Stimulated activated CD4-positive, alpha-beta T cell treated with anti-CD3 and anti-CD28 coated beads, Interleukin-2, amount 100 ng/mL, for 4 hours (primary cell): ENCODE measurements at places on chromosomes 4 and X.

DNA sequence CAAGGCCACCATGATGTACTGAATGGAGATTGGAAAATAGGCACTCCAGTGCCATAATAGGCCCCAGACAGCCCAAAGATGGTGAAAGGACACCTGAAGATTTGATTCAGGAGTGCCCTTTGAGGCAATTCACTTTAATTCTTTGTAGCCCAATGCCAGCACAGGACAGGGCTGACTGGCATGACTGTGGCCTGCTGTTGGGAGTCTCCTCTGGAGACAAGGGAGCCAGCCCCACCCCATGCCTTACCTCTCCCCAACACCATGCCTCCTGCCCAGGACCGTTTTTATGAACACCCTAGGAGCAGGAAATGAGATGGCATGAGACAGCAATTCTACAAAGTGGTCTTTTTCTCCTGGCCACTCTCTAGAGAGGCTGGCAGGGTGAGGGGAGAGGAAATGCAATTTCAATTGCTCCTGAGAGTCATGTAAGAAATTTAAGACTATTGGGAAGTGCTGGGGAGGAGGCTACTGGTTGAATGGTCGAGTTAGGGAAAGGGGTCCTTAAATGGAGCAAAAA is 94.2 kb upstream of the MAMLD1 start:
- no peak for DNase-seq

GRCh38 chr4:141389649-141390048 is 169.0 kb downstream of the ZNF330 start:
- DNase-seq: no peak

GRCh38 chr4:119731778-119732177 is 103.2 kb upstream of the PDE5A start:
- DNase-seq: no peak

DNA sequence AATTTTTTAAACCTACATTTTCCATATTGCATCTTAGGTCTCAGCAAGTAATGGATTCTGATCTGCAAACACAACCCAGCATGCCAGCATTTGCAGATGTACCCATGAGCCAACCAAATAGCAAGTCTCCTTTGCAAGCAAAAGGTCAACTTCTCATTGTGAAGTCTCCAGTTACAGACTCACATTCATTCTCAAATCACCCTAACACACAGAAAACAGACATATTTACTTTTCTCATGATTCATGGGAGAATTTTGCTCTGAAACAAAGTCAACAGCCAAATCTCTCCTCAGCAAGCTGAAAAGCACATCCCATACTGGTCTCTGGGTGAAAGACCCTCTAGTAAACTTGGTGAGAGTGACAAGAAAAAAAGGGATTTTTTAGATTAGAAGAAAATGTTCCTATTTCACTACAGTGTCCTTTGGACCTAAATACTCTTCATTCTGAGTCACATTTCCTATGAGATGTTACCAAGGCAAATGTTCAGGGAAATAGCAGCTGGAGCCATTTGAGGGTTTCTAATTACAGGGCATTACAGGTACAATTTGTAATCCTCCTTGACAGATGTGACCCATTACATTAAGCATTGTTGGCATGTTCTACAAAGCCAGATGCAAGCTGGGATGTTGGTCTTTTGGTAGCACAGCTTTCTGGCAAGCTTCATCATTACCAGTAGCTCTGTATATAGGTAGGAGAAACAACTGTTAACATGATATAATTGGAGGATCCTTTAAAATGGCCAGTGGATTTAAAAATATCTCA is 383.3 kb downstream of the SMARCA1 start:
- DNase-seq: no peak

GRCh38 chr4:13546941-13547484 is 2.7 kb upstream of the NKX3-2 start:
- DNase-seq: no peak

GRCh38 chr4:2266821-2267220 is 4.9 kb upstream of the MXD4 start:
- DNase-seq: no peak

DNA sequence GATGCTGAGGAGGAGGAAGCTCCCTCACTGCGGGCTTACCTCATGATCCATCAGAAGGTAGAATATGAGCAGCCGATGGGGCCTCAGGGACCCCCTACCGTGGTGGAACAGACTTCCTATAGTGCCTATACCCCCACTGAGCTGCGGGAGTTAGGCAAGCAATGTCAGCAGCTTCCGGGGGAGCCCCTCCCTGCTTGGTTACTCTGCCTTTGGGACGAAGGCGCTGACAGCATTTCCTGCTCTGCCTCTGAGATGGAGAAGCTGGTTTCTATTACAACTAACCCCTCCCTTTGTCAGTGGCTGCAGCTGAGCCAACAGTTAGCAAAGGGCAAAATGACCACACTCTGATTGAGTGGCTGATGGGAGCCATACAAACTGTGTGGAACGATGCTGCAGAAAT is 430.7 kb downstream of the IDS start:
- DNase-seq: no peak

DNA sequence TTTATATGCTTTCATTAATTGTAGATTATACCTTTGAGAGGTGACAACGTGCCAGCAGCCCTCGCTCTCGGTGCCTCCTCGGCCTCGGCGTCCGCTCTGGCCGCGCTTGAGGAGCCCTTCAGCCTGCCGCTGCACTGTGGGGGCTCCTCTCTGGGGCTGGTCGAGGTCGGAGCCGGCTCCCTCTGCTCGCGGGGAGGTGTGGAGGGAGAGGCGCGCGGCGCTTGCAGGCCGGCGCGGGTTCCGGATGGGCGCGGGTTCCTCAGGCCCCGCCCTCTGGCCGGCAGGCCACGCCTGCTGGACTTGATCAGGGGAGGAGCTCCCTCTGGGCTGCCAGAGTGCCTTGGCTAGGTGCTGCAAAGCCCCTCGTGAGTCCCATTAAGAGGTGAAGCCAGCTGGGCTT is 321.1 kb upstream of the PCDH18 start:
- no peak for DNase-seq

DNA sequence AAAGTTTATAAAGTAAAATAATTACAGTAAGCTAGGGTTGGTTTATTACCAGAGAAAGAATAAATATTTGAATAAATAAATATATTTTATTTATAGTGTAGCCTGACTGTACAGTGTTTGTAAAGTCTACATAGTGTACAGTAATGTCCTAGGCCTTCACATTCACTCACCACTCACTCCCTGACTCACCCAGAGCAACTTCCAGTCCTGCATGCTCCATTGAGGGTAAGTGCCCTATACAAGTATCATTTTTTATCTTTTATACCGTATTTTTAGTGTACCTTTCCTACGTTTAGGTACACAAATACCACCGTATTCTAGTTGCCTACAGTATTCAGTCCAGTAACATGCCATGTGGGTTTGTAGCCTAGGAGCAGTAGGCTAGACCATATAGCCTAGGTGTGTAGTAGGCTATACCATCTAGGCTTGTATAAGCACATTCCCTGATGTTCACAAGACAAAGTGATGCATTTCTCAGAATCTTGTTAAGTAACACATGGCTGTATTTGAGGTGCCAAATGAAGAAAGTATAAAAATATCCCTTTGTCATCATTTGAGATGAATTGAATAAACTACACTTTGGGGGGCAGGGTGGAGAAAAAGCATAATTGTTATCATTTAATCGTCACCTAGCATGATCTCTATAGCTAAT is 14.7 kb upstream of the KLHL8 start:
- DNase-seq: no peak

DNA sequence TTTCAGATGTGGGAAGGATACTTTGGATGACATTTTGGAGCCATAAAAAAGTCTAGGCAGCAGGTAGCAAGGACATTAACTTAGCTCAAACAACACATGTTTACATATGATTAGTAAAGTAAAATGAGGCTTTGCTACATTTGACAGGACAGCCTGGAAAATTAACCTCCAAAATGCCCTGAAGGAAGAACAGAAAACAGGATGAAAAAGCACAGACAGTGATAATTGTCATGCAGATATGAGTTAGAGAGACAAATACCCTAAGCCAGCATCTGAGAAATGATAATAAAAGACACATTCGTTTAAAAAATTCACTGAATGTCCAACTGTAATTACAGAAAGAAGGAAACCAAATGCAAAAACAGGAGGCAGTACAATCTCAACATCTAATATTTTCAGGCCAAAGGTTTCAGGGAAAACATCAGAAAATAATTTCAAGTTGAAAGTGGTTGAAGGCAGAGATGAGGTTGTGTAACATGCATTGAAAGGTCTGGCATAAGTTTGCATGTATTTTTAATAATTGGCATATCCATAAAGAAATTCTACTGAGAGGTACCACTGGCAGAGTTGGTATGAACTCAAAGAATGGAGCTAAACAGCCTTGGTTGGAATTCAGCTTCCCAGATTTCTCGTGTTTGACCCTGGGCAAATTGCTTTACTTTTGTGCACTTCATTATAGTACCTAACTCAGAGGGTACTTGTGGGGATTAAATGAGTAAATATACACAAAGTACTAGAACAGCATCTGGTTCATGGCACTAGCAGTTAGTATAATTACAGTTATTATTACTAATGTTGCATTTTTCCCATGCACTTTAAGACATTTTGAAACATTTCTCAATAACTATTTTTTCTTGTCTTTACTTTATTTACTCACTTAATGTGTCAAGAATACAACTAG is 54.4 kb upstream of the MAP9 start:
- DNase-seq: no peak

DNA sequence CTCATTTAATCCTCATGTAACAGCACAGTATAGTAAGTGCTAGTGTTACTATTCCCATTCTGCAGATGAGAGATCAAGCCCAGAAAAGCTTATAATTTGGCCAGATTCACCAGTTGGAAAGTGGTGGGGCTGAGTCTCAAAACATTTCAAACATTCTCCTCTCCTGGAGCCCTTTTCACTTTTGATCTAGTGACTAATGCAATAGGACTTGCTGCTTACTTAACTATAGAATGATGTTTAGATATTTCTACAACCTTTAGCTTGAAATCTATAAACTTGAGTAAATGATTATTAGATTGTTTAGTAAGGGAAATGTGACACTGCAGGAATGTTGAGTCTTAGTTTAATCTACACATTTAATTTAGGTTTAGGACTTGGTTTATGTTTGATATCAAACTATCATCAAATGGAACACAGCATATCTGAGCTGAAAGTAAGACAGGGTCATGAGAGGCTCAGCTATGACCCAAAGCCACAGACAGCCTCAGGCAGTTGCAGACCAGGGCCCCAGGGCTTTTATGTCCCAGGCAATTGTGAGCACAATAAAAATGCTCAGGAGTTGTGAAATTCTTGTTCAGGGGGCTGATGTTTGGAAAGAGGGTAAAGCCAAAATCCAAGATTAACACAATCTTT is 199.5 kb upstream of the HS3ST1 start:
- DNase-seq: no peak

GRCh38 chr4:153458969-153459368 is 7.2 kb upstream of the TMEM131L start:
- DNase-seq: no peak

DNA sequence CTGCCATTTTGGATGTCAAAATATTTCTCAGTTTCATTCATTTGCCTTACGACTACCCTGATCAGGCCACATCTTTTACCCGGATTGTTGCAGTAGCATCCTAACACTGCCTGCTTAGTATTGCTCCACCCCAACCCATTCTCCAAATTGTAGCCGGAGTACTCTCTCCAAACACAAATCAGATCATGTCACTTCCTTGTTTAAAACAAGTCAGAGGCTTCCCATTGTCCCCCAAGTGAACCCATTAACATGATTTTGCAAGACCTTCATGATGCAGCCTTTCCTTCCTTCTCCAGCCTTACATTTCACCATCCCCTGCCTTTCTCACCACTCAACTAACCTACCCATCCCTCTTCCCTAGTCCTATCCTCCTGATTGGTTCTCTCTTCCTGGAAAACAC is 53.1 kb downstream of the FANCB start:
- DNase-seq: no peak

GRCh38 chrX:23341452-23341851 is 6.8 kb downstream of the PTCHD1 start:
- DNase-seq: no peak

- DNase-seq: no peak
Observed at GRCh38 chr4:4689694-4690440, 148.0 kb upstream of the STX18 start.

DNA sequence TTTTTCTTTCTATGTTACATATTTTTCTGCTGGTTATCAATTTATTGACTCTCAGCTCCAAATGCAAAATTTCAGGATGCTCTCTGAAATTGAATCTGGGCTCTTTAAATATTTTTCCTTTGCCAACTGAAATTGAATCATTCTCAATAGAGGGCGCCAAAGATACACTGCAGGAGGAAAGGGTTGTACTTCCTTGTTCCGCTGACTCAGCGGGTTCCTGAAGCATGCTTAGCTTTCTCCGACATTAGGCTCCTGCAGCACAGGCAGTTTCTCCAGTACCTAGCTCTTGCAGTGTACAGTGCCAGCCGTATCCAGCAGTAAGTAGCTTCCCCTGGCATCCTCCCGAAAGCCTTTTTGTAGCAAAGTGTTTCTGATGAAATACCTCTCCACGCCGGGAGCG is 28.8 kb upstream of the CFAP47 start:
- DNase-seq: no peak

- DNase-seq: no peak
Observed at GRCh38 chr4:82989575-82990429, 20.8 kb downstream of the LIN54 start.
